Fibroblast of pulmonary artery (primary cell): ENCODE measurements at places on chromosomes 1 and 21.

DNA sequence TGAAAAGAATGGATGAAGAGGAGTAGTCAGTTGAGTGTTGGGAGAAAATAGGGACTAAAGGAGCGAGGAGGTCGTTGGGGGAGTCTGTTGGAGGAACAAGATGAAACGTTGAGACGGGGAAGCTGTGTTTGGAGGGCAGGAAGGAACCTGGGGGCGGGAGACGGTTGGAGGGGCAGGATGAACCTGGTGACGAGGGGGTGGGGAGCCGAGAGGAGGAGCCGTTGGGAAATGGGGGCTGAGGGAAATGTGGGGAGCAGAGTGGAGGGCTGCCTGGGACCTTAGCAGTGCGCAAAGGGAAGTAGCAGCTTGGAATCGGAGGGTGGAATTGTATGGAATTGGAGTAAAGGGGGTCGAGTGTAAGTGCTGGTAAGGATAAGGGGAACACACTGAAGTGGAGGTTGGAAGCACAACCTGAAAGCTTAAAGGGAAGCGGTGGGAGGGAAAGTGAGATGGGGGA is 630 bp downstream of the MTF2 start:
- no peak for DNase-seq

- no peak for DNase-seq
These were observed 102.0 kb downstream of the FMN2 start for GRCh38 chr1:240193679-240194078.

DNA sequence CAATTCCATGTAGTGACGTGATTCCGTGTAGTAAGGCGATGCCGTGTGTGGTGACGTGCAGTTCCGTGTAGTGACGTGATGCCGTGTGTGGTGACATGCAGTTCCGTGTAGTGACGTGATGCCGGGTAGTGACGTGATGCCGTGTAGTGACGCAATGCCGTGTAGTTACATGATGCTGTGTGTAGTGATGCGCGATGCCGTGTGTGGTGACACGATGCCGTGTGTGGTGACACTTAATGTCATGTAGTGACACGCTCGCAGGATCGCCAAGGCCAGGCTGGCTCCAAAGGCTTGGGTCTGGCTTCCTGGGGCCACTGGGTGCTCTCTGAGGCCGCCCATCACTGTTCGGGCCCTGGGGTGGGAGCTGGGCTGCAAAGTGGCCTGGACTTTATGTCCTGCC is 14.2 kb downstream of the COL18A1 start:
- no peak for DNase-seq

DNA sequence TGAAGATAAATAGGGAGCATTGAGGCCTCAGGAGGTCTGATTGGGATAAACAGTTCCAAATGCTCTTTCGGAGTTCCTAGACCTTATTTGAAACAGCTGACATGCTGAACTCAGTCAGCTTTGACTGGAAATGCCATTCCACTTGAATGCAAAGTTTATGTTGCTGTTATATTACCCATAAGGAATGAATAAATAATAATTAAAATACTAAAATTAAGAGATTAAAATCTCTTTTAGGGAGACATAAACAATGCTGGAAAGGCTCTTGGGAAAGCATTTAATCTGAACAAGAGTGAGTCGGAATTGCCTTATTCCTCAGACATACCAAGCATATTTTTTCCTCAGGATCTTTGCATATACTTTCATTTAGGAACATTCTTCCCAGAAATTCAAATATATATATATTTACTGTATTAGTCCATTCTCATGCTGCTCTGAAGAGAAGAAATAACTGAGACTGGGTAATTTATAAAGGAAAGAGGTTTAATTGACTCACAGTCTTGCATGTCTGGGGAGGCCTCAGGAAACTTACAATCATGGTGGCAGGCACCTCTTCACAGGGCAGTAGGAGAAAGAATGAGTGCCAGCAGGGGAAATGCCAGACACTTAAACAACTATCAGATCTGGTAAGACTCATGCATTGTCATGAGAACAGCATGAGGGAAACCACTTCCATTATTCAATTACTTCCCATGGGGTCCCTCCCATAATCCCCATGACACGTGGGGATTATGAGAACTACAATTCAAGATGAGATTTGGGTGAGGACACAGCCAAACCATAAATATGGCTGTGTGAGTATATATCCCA is 318.2 kb upstream of the PLXNA2 start:
- no peak for DNase-seq

GRCh38 chr21:43845386-43845785 is 19.6 kb upstream of the AGPAT3 start:
- DNase-seq: no peak

GRCh38 chr1:119115311-119115710 is 25.1 kb downstream of the WARS2 start:
- DNase-seq: no peak

- peak; percentile 41 for DNase-seq
These were observed 60.4 kb downstream of the KCNN3 start for GRCh38 chr1:154809436-154810413.

DNA sequence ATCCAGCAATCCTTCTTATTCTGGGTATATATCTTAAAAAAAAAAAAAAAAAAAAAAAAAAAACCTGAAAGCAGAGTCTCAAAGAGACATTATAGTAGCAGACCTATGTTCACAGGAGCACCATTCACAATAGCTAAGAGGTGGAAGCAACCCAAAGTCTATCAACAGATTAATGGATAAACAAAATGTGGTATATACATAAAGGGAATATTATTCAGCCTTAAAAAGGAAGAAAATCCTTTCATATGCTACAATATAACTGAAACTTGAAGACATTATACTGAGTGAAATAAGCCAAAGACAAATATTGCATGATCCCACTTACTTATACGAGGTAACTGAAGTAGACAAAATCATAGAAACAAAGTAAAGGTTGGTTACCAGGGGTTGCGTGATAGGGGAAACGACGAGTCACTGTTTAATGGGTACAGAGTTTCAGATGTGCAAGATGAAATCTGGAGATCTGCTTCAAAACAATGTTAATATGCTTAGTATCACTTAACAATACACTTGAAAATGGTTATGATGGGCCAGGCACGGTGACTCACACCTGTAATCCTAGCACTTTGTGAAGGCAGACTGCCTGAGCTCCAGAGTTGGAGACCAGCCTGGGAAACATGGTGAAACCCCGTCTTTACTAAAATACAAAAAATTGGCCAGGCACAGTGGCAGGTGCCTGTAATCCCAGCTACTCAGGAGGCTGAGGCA is 29.5 kb downstream of the PIK3R3 start:
- DNase-seq: no peak

DNA sequence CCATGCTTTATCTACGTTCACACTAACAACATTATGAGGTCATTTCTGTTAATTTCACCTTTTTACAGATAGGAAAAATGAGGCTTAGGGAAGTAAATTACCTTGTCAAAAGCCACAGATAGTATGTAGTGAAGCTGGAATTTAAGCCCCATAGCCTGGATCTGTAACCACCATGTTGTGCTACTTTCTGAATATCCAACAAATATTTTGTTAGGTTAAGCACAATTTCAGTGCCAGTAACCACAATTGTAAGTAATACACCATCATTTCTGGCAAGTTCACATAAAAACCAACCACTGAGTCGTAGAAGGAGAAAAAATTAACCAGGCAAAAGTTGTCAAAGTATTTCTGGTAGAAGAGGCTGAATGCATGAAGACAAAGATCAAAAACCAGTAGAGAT is 593.1 kb upstream of the CAMK1G start:
- DNase-seq: no peak

DNA sequence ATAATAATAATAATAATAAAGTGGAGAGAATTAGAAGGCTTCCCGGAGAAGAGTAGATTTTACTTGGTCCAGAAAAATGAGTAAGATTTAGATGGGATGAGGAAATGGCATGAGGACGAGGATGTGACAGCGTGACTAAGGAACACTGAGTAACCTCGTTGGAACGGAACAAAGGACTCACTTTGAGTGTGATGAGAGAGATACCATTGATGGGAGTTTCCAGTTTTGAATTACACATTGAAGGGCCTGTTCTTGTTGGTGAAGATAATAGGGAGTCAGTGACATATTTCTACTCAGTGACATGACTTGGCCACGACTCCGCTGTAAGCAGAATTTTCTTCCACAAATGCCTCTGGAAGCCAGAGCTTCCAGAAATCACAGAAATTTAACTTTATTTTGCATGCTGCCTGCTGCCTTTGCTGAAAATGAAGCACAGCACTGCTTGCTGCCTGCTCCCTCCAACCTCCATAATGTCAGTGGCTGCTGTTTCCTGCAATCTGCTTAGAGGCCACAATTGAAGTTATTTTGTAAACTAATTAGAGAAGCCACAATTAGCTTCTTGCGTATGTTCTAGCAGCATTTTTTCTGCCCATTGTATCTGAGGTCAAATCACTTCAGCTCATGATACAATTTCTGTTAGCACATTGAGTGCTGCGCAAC is 33.7 kb upstream of the FBXO28 start:
- DNase-seq: peak; percentile 47

DNA sequence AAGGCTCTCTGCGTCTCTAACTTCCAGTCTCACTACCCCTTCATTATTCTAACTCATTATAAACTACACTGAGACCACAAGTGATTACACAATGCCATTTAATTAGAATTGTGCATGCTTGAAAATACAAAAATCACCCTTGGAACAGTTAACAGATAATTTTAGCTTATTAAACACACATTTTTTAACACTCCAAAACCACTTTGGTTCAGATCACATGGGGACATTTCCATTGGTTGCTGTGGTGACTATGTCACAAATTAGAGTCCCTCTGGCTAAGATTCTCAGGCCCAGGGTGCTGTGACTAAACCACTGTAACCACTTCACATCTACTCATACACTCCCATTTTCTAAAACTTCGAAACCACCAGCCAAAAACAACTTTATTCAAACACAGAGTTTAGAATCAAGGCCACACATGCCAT is 43.0 kb downstream of the JAK1 start:
- no peak for DNase-seq

DNA sequence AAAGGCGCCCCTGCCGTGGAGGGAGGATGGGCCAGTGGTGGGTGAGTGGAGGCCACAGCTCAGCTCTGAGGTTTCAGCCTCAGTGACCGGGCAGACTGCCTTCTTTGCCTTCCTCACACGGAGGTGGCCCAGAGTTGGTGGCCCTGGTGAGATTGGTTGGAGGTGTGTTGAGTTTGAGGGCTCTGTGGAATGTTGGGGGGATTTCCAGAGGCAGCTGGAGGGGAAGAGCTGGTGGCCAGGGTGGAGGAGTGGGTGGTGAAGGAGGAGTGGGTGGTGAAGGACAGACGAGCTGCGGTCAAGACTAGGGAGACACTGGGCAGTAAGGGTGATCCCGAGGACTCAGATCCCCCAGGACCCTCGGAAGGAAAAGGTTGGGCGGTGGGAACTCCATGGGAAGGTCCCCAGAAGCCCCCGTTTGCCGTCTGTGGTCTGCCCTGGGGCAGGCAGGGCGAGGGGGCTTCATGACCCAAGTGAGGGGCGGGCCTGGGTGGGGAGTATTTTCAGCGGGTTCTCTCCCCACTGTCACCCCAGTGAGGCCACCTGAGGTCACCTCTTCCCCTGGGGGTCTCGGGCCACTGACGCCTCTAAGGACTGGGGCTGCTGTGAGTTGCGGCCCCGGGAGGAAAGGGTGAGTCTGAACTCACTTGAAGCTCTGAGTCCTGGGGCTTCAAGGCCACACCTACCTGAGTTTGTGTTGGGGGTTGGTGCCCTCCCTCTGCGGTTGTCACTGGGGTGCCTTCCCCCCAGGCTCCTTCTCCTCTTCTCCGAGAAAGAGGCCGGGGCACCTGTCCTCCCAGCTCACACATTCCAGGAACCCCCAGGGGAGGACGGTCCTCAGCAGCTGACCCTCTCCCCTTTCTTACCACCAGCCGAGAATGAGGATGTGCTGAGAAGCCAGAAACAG is 22.7 kb upstream of the PIK3CD start:
- DNase-seq: no peak

- DNase-seq: no peak
These were observed 23.4 kb downstream of the MAPKAPK2 start for GRCh38 chr1:206708058-206708457.

GRCh38 chr1:100622037-100622436 is 84.1 kb downstream of the GPR88 start:
- peak; percentile 99 for DNase-seq

GRCh38 chr1:15702722-15703550 is 18.8 kb downstream of the PLEKHM2 start:
- peak; percentile 40 for DNase-seq

DNA sequence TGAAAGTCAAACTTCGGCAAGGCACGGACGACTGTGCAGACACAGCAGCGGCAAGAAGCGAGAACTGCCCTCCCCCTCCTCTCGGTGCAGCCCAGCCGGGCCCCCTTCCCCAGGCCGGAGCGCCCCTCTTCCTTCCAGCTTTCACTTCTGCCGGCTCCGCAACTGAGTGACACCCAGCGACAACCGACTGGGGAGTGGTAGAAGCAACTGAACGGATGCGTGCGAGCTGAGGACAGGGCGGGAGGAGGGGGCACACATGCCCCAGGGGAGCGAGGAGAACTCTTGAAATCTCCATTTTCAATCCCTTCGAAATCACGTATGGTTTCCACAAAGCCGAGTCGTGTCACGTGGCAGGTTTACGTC is 146.6 kb downstream of the PGBD5 start:
- no peak for DNase-seq

DNA sequence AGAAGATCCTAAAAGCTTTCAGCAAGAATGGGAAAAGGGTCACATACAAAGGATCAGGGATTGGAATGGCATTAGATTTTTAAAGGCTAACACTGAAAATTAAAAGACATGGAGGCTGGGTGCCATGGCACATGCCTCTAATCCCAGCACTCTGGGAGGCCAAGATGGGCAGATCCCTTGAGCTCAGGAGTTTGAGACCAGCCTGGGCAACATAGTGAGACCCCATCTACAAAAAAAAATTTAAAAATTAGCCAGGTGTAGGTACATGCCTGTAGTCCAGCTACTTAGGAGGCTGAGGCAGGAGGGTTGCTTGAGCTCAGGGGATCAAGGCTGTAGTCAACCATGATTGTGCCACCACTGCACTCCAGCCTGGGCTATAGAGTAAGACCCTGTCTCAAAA is 12.4 kb downstream of the LURAP1 start:
- no peak for DNase-seq

DNA sequence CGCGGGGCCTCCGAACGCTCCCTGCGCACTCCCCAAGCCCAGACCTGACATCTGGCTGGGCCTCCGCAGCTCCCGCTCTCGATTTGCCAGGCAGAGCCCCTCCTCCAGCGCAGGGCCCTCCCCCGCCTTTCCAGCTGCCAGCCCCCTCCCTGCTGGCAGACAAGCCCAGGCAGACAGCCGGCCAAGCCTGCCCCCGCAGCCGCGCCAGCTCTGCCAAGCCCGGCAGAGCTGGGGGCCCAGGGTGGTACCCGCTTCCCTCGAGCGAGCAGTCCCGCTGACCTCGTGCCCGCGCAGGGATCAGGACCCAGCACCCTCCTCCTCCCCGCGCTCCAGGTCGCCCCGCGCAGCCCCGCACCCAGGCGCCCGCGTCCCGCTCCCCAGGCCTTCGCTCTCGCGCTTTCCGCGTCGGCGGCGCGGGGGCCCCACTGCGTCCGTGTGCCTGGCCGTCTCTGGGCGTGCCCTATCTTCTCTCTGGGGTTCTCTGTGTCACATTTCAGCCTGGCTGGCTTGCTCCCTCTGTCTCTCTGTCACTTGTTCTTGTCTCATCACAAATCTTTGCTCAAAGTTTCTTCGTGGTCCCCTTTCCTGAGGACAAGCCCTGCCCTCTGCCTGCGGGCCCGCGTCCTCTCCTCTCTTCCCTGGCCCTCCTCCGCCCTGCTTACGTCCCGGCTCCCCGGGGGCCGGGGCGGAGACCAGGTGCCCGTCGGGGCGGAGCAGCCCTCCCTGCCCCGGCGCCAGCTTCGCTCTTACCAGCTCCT is 580 bp downstream of the INKA2 start:
- peak; percentile 71 for DNase-seq

- DNase-seq: peak; percentile 80
These were observed 102.8 kb downstream of the GDAP2 start for GRCh38 chr1:117826540-117827078.

GRCh38 chr1:183882335-183883167 is 77.6 kb downstream of the RGL1 start:
- peak; percentile 50 for DNase-seq
